ENCODE measurements at places on chromosomes 3 and 15.

DNA sequence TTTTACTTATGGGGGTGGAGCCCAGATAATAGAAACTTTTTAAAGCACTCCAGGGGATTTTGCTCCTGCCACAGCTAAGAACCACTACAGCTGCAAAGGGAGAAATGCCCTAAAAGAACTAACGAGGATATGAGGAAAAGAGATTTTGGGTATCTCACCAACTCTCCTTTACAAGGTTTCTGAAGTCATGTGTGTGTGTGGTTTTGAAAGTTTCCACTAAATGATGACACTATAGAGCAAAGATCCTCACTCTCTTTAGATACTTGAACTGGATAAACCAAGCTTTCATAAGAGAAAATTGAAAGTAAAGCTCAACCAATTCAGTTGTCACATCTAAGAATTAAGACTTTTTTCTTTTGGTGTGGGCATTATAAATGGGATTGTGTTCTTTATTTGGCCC lies 455.3 kb upstream of the ALCAM start:
- no peak for DNase-seq

DNA sequence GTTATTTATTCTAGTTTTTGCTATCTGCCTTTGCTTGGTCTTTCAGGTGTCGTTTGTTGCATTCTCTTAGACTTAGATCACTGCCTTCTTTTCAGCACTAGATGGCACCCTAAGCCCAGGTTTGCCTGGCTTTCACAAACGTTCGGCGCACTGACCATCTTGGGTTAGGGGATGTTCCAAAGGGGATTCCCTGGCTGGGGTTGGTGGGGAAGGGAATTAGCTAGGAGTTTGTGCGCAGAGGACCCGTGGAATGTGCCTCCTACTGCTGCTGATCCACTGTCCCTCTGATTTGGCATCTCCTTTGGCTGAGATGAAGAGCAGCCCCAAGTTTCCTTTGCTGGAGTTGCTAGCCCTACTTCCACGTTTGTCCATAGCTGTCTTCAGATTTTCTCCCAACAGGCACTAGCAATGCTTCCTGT lies 33.9 kb downstream of the PFN2 start:
- no peak for DNase-seq

DNA sequence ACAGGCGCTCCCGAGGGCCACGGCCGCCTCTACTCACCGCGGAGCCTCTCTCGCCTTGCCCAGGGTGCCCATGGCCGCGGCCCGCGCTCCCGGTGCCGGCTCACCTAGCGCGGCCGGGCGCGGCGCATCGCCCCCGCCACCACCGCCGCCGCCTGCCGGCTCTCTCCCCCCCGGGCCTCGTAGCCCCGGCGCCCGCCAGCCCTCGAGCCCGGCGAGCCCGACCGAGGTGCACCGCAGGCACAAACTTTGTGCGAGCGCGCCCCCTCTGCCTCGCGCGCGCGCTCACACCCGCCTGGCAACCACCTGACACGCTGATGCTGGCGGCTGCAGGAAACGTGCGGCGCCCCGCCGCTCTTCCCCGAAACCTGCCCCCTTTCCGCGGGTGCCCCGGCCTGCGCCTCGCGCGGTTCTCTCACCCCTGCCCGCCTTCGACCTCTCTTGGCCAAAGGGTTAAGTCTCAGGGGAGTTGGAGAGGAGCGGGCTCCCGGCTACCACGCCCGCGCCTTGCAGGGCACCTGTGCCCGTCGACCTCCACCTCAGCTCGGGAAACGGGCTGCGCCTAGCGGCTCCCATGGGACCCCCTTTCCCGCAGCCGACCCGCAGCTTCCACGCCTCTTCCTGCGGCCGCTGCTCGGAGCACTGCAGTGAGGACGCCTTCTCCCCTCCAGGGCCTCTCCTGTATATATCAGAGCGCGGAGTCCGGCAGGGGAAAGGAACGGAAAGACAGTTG lies at the start of gene RASGRP1:
Gene RASGRP1, minus strand, starts transcription at position 258 of the 730 bp plus-strand sequence. Its CDS starts 186 bp downstream, at position 72.
- no peak for DNase-seq

GRCh38 chr15:92747047-92747446 lies 91.5 kb upstream of the FAM174B start:
- DNase-seq: no peak

DNA sequence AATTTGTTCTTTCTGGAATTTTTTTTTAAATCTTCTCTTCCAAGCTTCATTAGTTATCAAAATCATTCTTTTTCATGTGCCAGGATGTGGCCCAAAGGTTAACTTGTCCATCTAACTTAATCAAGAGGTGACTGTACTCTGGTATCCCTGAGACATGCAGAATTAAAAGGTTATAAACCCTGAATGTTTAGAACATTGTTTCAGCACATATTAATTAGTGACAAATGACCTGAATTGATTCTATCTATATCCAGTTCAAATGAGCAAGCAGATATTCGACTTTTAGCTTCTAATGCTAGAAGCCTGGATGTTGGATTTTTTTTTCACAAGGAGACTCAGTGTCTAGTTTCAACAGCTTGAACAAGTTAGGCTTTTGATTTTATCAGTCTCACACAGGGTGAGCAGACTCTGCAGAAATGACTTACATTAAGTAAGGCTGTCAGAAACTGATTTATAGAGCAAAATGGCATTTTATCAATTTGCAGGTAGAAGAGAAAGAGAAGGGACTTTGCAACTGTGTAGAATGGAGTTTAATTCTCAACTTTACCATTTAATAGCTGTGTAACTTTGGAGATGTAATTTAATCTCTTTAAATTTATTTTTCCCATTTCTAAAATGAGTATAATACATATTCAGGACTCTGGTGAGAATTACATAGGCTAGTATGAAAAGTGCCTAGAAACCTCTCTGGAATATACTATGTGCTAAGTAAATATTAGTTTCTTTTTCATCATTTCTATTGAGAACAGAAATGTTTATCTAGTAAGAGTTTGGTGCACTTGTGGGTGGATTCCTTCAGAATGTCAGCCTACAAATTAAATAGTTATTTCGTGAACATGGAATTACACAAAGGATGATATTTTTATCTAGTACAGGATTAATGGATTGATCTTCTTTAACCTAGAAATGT lies 100.0 kb downstream of the ALCAM start:
- DNase-seq: no peak

- no peak for DNase-seq
These were observed 116.2 kb downstream of the CCNL1 start for GRCh38 chr3:157043771-157044170.

- no peak for DNase-seq
These were observed 208.4 kb upstream of the DPPA4 start for GRCh38 chr3:109545746-109546145.

DNA sequence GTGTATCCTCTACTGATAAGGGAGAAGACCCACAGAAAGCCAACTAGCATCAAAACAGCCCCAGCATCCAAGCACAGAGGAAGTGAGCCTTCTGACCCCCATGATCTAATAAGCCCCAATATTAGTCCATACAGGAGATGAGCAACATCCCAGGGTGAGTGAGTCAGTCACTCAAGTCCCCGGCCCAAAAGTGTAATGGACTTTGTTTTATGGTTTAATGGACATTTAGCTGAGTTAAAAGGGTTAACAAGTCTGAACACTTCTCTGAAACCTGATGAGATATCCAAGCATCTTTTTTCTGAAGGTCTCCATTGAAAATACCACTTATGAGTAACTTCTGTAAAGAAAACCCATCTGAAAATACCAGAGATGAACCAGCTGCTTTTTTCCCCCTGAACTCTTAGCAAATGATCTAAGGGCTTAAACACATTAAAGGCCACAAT lies 115.6 kb downstream of the GREM1 start:
- DNase-seq: no peak

DNA sequence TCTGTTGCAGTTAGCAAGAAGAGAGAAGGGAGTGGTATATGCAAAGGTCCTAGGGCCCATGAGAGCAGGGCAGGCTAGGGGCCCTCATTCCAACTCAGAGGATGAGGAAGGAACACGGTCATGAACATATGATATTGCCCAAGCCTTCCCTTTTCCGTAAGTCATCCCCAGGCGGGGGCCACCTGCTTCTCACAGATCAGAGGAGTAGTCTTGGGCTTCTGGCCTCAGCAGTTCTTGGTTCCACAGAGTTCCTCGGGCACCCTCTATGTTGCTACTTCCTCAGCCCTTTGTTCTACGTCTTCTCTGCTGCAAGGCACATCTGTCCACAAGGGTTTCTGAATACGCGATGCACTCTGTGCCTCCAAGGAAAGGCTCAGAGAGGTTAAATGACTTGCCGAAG lies 25.3 kb downstream of the EPHB3 start:
- DNase-seq: peak; percentile 33

- DNase-seq: no peak
These were observed 8.0 kb downstream of the IP6K2 start for GRCh38 chr3:48709051-48709461.

GRCh38 chr3:181709537-181710279 lies 2.0 kb upstream of the SOX2 start:
- DNase-seq: no peak

- DNase-seq: no peak
These were observed 4.0 kb downstream of the INAFM2 start for GRCh38 chr15:40327457-40327856.

- DNase-seq: no peak
These were observed 30.8 kb downstream of the RTP4 start for GRCh38 chr3:187398955-187399354.

GRCh38 chr3:53806182-53807116 lies 39.8 kb downstream of the CHDH start:
- no peak for DNase-seq

DNA sequence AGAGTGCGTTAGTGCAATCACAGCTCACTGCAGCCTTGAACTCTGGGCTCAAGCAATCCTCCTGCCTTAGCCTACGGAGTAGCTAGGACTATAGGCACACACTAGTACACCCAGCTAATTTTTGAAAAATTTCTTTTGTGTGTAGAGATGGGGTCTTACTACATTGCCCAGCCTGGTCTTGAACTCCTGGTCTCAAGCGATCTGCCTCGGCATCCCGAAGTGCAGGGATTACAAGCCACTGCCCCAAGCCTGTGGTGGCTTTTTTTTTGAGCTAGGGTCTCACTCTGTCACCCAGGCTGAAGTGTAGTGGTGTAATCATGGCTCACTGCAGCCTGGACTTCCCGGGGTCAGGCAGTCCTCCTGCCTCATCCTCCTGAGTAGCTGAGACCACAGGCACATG lies 17.1 kb downstream of the PCCB start:
- no peak for DNase-seq

GRCh38 chr15:98734466-98735199 lies 86.3 kb downstream of the IGF1R start:
- no peak for DNase-seq

Measured in SIG-M5 (cell line).